ENCODE measurements at places on chromosomes 1 and 21.

- DNase-seq, result no peak
Measured at GRCh38 chr1:58067082-58067481, 479.4 kb downstream of the OMA1 start.

DNA sequence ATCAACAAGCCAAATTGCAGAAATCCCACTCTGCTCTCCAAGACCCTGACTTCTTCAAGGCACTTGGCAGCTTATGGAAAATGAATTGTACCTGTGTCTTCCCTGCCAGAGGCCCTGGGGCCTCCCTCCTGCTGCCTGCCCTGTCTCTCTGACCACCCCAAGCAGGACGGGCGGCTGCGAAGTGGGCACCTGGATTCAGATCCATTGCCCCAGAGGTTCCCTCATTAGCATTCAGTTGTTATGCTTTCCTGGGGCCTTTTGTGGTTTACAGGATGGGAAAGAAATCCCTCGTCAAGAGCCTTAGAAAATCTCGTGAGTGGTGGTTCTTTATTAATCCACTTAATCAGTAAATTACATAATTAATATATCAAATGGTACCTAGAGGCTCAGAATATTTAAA is 179.3 kb downstream of the TNR start:
- DNase-seq, result no peak

DNA sequence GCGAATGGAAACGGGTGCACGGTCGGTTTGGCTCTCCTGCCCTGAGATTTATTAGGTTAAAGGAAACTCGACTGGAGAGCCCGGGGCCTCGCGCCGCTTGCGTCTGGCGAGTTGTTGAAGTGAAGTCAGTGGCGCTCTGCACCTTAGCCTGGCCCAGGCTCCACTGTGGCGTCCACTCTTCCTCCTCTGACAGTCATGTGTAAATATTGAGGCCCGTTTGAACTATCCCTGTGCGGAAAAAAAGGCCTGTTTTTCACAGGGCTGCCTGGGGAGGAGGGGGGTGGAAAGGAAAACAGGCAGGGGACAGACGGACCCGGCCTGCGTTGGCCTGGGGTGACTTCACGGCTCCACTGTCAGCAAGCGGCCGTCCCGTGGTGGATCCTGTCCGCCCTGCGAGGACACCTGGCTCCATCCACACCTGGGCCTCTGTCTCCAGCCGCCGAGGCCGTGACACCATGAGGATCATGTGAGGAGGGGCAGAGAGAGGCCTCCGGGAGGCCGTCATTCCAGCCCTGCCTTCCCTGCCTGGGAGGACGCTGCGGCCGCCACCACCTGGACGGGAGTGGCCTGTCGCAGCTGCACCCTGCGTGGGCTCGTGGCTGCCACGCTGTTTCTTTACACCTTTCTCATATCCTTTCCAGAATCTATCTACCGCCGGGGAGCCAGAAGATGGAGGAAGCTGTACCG is 59.8 kb downstream of the FAAP20 start:
- no peak for DNase-seq

DNA sequence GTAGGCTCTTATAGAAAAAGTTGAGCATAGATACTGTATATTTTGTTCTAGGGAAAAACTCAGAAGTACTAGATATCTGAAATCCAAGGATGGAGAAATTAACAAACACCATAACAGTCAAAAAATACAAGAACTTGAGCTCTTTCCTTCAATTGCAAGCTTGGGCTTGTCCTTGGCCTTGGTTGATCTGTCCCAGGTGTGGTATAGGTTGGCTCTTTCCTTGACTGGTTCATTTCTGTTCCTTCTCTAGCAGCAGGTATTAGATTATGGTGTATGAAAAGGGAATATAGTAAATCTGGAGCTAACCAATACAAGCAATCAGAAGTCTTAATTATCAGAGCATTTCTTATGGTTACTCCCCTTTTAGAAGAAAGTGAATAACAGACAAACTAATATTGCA is 198.6 kb downstream of the GPATCH2 start:
- DNase-seq, result no peak

DNA sequence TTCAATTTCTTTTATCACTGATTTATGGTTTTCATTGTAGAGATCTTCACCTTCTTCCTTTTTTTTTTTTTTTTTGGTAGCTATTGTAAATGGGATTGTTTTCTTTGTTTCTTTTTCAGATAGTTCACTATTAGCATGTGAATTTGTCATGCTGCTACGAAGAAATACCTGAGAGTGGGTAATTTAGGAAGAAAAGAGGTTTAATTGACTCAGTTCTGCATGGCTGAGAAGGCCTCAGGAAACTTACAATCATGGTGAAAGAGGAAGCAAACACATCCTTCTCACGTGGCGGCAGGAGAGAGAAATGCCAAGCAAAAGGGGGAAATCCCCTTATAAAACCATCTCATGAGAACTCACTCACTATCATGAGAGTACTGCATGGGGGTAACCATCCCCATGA is 66.4 kb downstream of the DAB1 start:
- no peak for DNase-seq

DNA sequence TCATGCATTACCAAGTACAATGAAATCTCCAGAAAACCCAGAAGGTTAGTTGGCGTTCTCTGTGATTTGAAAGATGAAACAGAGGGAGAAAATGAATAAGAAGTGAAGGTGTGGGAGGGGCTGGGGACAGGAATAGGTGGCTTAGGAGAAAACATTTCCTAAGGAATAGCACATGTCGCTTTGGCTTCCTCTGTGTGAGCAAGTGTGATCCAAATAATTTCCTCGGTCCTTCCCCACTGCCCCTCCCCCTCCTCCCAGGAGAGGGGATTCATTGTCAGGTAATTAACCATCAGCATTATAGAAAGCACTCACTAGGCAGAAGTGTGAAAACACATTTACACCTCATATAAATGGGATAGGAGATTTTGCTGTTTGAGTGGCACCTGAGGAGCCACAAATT is 105.5 kb downstream of the NUF2 start:
- DNase-seq, result no peak

DNA sequence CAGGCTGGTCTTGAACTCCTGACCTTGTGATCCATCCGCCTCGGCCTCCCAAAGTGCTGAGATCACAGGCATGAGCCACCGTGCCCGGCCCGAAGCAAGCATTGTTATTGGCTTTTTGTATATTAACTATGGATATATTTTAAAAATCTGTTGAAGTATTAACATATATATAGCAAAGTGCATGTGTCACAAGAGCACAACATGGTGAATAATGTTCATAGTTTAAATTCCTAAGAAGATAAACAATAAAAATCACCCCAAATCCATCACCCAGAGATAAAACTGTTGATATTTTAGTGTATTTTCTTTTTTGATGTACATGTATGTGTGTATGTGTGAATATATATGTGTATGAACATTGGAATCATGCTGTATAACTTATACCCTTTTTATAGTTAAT is 9.1 kb upstream of the FOXE3 start:
- DNase-seq, result no peak

DNA sequence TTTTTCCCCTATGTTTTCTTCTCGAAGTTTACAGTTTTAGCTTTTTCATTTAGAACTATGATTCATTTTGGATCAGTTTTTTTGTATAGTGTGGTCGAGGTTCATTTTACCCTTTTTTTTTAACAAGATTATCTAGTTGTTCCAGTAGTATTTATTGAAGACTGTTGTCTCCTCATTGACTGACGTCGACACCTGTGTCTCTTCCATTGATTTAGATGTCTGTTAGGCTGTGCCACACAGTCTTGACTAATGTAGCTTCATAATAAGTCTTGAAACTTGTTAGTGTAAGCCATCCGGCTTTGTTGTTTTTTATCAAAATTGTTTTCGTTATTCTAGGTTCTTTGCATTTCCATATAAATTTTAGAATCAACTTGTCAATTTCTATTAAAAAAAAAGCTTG is 45.2 kb downstream of the CAMSAP2 start:
- DNase-seq, result no peak

DNA sequence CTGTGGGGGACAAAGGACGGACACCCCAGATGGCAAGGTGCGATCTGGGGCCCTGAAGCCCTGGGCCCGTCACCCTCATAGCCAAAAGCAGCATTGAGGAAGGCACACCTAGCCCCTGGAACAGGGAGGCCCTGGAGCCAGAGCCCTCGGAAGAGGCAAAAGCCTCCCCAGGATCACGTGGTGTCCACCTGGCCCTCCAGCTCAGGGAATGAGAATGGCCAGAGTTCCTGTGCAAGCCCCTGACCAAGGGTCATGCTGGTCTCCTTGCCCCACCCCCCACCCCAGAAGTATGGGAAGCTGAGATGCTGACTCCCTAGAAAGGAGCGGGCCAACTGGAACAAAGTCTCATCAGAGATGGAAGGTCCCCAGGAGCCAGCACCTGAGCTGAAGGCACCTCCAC is 1.0 kb upstream of the PDZK1IP1 start:
- DNase-seq, result no peak

- no peak for DNase-seq
Measured at GRCh38 chr1:231357831-231358354, 19.8 kb downstream of the SPRTN start.

GRCh38 chr1:1215080-1215676 is 1.2 kb upstream of the TNFRSF4 start:
- DNase-seq, result no peak

GRCh38 chr1:192521734-192522133 is 53.8 kb upstream of the RGS1 start:
- DNase-seq, result no peak

DNA sequence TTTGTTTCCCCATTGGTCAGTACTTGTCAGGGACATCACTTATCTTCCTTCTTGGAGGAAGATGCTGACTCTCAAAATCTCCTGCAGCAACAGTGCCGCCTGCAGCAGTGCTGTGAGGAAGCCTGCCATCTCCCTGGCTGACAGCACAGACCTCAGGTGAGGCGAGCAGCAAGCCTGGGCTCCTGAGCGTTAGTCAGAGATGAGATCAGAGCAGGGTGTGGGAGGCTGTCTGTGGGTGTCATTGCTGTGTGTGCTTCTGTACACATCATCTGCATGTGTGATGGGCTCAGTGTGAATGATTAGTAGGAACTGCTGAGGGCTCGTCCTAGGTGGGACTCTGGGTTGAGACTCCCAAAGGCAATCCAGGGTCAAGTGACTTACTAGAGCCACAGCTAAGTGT is 6.1 kb downstream of the STRIP1 start:
- no peak for DNase-seq

- DNase-seq, result no peak
Measured at GRCh38 chr1:6884652-6885153, 99.4 kb downstream of the CAMTA1 start.

DNA sequence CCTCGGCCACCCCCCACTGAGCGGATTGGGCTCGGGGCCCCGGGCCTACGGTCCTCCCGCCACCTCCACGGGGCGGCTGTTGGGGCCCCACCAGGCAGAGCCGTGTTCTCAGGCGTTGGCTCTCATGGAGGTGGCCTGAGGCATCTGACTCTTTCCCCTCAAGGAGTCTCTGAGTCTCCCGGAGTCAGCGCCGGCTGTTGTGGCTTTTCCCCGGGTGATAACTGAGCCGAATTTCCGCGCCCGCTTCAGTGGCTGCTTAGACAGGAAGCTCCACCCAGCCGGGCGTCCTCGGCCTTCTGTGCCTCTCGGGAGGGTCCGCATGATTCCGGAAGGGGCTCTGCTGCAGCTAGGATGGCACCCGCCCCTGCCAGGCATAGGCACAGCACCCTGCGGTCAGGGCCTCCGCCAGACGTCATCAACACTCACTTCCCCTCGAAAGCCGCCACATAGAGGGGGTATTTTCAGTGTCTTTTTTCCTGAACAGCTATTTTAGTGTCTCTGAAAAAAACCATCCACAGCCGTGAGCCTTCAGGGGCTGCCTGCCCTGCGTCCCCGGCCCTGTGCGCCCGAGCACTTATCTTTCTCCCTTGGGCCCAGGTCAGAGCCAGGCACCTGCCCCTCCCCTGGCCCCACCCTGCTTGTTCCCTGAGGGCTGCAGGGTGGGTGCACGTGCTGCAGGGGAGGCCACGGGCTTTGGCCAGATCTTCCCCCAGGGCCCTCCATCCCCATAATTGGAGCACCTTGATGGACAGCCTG is 72.9 kb downstream of the SKI start:
- DNase-seq, result peak; percentile 80

DNA sequence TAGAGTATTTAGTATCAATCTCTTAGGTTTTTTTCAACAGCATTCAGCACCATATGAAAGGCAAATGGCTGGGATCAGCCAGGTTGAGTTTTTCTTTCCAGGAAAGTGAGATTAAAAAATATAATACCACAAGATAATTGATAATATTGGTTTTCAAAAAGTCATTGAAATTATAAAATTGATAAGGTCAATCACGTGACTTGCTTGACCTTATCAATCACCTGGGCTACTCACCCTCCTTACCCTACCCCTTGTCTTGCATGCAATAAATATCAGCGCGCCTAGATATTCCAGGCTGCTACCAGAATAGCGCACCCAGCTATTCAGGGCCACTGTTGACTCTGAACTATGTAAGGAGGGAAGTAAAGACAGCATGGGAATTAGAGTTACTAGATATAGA is 31.5 kb downstream of the EBNA1BP2 start:
- DNase-seq, result no peak

- no peak for DNase-seq
Measured at GRCh38 chr1:32554288-32554687, 15.1 kb downstream of the ZBTB8A start.

DNA sequence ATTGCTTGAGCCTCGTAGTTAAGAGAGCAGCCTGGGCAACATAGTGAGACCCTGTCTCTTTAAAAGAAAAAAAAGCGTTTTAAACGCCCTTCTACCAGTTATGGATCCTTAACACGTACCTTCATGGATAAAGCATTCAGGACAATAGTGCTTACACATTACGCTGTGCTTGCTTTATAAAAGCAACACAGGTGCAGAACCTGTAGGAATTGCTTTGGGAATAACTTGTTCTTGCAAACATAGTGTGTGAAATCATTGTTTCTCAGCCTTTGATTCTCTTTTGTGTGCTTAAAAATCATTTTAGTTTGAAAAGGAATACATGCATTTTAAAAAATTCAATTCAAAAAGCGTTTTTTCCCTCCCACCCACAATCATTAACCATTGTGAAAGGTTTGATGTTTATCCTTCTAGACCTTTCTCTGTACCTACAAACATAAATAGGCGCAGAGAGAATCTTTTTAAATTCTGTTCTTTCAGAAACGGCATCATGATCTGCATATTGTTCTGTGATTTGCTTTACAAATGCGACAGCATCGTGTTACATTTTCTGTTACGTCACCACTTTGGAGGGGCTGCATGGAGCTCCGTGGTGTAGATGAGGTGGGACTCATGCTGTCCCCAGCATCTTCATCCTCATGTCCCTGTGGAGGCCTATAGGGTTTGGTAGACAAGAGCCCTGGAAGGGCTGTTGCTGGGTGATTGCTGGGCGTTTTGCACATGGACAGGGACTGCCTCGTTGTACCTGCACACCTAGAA is 54.6 kb downstream of the SPSB1 start:
- DNase-seq, result no peak

DNA sequence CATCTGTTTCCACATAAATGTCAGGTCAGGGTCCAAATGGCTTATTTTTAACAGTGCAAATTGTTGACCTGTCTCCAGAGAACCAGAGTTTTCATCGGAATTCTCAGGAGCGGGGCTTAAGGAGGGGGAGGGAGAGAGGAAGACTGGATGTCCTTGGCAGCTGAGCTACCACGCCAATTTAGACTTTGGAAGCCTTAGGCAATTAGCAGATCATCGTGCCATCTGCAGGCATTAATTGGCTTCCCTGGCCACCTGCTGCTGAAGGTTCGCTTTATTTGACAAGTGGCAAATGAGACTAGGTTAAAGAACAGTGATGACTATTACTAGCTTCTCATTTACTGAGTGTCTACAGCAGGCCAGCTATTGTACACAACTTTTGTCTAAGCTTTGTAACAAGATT is 43.7 kb downstream of the HLX start:
- no peak for DNase-seq

GRCh38 chr1:231855361-231855760 is 228.8 kb downstream of the DISC1 start:
- no peak for DNase-seq

Data from esophagus squamous epithelium (tissue), 5 donors.